ENCODE measurements at places on chromosomes 6 and 20.

- DNase-seq = no peak
Measured at GRCh38 chr20:31913431-31914157, 38.3 kb downstream of the PDRG1 start.

DNA sequence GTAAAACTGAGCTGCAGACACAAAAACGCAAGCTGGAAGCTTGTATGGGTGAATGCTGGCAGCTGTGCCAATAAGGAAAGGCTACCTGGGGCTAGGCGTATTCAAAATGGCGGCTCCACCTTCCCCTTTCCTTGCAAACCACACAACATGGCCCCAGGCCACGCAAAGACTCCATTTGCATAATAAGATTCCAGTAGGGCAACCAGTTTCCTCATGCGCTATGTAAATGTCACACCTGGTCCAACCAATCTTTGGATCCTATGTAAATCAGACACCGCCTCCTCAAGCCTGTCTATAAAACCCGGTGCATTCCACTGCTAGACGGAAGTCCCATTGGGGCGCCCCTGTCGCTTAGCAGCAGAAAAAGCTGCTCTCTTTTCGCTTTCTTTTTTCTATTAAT is 505.9 kb upstream of the BTBD3 start:
- DNase-seq = no peak

- DNase-seq = no peak
Measured at GRCh38 chr6:32589596-32590449, at the start of gene HLA-DRB1. HLA-DRB1 (minus strand) TSS chr6:32589848; CDS start chr6:32589742, 106 bp downstream.

GRCh38 chr20:3622406-3622805 is 40.8 kb downstream of the GFRA4 start:
- DNase-seq = no peak

- DNase-seq = no peak
Measured at GRCh38 chr6:1001655-1002349, 308.9 kb upstream of the EXOC2 start.

GRCh38 chr6:122180132-122180531 is 219.3 kb upstream of the HSF2 start:
- no peak for DNase-seq

- no peak for DNase-seq
Measured at GRCh38 chr20:23161968-23162696, 76.0 kb upstream of the CD93 start.

GRCh38 chr6:48136856-48137255 is 25.9 kb upstream of the PTCHD4 start:
- no peak for DNase-seq

- DNase-seq = peak; percentile 16
Measured at GRCh38 chr20:20712004-20712473, 405 bp downstream of the RALGAPA2 start.

All from CD4-positive, alpha-beta T cell treated with Interleukin-17A for 4 hours (primary cell).